ENCODE measurements at places on chromosomes 5 and 9.

DNA sequence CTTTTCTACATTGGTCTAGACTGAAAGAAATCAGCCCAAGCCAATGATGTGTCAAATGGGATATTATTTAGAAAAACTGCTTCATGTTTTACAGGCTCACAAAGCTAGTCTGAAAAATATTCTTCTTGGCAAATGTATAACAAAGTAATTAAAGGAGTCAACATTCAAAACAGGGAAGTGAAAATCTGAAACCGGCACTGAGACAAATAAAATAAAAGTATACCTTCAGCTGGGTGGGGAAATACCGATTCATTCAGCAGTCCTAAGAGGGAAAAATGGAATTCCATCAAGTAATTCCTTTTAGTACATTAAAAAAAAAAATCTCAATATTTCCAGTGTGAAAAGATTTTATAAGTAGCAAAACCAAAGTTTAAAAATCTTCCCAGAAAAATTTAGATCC is 259.6 kb upstream of the SLC24A2 start:
- DNase-seq = no peak

GRCh38 chr5:103249068-103249467 is 9.5 kb upstream of the MACIR start:
- DNase-seq = no peak

DNA sequence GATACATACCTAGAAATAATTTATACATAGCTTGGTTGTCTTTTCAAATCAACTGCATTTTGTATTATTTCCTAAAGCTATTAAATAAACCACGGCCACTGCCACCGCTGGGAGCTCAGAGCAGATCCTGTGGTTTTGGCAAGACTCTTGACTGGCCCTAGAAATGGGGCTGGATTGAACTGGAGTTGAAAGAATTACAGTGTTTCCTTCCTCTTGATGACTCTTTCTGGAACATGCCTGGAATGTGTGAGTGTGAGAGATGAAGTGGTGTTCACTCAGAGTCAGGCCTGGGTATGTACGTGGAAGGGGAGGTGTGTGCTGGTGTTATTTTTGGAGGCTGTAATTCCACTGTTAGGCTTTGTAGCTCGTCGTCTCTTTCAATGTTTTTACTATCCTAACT is 45.9 kb downstream of the TEK start:
- DNase-seq = no peak

GRCh38 chr5:55591686-55592085 is 56.9 kb upstream of the PLPP1 start:
- DNase-seq = no peak

DNA sequence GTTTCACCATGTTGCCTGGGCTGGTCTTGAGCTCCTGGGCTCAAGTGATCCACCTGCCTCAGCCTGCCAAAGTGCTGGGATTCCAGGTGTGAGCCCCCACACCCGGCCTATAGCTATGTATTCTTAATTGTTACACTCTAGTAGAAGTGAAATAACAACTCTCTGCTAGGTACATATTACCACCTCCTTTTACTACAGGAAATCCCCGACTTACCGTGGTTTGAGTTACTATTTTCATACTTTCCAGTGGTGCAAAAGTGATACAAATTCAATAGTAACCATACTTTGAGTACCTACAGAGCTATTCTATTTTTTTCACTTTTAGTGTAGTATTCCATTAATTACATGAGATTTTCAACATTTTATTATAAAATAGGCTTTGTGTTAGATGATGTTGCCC is 719 bp downstream of the ARL14EPL start:
- no peak for DNase-seq

DNA sequence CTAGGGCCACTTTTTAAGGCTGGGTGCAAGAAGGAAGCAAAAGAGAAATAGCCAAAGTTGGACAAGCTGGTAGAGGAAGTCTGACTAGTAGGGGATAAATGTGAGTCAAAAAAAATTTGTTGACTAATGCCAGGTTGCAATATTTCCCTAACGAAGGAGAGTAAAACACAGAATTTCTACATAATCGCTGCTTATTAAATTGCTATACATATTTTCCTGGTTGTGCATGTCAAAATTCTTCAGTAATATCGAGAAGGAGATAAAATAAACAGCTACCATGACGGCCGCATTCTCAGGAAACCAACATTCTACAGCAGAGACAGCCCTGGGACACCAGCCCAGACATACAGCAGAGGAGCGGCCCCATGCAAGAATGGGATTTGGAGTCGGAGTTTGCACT is 148.3 kb downstream of the ESM1 start:
- DNase-seq = peak; percentile 96

- DNase-seq = no peak
Measured at GRCh38 chr5:176560364-176560763, 11.2 kb downstream of the CDHR2 start.

All from inflammatory macrophage treated with lipopolysaccharide for 1 hour (primary cell).